Smooth muscle cell of the coronary artery (primary cell): ENCODE measurements at places on chromosomes 11 and 22. TPM values are rescaled to one million over a fixed set of nuclear protein-coding genes. Genes with fewer than 3 reads are reported as not detected.

THRSP gene
- total RNA-seq = not detected in 2 replicates

GDPD4 gene
- not detected in 2 replicates for total RNA-seq

PRODH gene
- total RNA-seq = 0.08 and 0.59 TPM in 2 replicates

SMC1B gene
- under 0.01 TPM in 1 of 2 replicates, not detected in the other for total RNA-seq

MPZL3 gene
- 0.12 and 1.1 TPM in 2 replicates for total RNA-seq

HPX gene
- 0.12 and 0.45 TPM in 2 replicates for total RNA-seq
